ENCODE measurements at places on chromosomes 7 and 10.

DNA sequence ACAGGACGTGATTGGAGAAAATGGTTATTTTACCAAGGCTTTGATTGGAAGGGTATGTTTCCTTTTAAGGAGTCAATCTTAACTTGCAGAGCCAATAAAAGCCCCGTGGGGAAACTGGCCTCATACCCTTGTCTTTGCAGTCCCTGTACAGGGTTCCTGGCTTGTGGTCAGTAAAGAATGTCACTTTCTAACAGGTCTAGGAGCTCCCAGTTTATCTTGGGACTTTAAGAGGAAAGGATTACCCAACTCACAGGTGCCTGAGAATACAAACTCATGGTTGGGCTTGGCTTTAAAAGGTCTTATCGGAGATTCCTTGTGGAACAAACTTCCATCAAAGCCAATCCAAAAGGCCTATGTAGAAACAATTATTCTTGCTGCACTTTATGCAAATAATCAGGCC is 221.8 kb downstream of the PHF14 start:
- no peak for DNase-seq

DNA sequence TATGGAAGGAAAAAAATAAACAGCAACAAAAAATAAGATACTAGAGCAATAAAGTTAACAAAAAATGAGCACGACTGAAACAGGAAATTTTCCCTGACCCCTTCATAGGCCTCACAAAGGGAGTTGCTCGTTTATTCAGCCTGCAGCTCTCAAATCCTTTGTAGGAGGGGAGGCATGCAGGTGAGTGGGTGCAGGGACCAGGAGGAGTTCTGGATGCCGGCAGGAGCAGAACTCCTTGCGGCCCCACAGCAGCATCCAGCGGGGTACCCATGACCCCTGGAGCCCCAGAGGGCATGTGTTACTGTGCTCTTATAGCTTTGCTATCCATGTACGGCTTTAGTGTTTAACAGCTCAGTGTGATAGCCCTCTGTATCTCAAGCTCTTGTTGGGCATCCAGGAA is 5.8 kb downstream of the TAS2R39 start:
- no peak for DNase-seq

GRCh38 chr7:1368682-1369571 is 90.3 kb downstream of the MICALL2 start:
- DNase-seq: no peak

GRCh38 chr7:121504482-121504881 is 108.4 kb upstream of the FAM3C start:
- no peak for DNase-seq

DNA sequence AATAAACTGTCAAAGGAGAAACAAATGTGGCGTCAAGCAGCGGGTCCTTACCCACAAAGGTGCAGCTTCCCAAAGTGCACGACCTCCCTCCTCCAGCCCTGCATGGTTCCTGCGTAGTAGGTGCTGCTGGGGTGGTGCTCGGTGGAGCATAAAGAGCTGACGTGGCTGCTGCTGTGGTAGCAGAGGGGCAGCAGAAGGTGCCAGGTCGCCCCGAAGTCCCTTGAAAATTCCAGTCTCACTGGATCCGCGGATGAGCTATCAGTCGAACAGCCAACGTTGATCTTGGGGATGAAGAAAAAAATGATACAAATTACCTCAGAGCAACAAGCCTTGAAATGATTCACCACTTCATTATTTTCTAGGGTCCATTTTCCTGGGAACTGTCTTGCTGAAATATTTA is 105.0 kb upstream of the SLC26A5 start:
- DNase-seq: no peak

GRCh38 chr7:90424720-90425119 is 21.5 kb downstream of the CLDN12 start:
- no peak for DNase-seq

- no peak for DNase-seq
Observed at GRCh38 chr10:32959006-32959920, 1.2 kb upstream of the ITGB1 start.

GRCh38 chr10:9198611-9199010 is 1144.1 kb downstream of the GATA3 start:
- DNase-seq: no peak

- DNase-seq: no peak
Observed at GRCh38 chr7:98930921-98931320, 52.6 kb downstream of the TRRAP start.

DNA sequence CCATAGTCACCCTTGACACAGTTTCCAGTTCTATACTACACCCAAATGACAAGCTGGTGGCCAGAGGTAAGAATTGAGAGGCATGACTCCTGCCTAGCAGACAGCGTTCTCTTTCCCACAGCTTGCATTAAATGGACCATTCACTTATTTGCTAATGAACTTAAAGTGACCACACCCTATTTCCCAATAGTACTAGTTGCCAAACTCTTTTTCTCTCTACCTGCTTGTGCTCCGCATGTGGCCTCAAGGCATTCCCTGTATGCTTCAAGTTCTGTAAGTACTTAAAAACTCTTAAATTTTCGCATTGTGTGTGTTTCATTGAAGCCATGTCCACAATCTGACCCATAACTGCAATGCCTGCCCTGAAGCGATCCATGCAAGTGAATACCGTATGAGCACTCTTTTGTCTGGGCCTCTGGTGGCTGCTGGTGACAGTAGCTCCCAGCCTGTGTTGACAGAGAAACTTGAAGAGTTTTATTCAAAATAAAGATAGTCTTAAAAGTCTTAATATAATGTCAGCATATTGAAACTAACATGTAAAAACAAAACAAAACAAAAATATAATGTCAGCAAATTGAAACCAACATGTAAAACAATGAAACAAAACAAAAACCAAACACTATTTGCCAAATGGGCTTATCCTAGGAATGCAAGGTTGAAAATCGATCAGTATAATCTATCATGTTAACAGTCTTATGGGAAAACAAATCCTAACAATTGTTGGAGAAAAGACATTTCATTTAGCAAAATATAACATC is 73.6 kb downstream of the CCSER2 start:
- no peak for DNase-seq

DNA sequence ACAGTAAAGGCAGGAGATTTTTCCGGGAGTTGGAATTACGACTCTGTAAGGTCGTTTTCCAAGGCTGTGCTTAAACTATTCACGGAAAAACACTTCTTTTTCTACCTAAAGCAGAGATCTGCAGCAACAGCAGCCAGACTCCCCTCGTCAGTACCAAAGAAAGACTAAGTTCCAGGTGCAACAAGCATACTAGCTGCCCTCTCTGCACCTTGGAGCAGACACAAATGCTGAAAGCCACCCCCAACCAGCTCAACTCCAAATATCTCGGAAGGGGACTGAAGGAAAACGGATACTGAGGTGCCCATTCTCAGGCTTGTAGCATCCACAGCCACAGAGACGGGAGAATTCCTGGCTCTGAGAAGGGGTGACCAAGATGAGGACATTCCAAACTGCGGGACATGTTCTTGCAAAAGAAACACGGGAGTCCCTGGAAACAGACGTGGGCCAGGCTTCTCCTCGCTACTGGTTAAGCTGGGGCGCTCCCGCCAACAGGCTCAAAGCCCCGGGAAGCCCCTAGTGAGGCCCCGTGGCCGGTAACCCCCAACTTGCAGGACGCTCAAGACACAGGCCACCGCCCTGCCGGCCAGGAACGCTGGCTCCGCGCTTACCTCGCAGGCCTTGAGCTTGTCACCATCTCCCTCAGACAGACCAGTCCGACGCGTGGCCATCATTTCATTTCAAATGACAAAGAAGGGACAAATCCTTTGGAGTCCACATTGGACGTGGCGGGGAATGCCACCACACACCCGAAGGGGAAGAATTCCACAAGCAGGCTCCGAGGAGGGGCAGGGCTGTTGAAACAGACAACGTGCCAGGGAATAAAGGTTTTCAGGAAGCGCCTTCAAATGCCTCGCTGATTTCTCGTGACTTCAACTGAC is 2.2 kb downstream of the ARHGAP21 start:
- DNase-seq: peak; percentile 14

DNA sequence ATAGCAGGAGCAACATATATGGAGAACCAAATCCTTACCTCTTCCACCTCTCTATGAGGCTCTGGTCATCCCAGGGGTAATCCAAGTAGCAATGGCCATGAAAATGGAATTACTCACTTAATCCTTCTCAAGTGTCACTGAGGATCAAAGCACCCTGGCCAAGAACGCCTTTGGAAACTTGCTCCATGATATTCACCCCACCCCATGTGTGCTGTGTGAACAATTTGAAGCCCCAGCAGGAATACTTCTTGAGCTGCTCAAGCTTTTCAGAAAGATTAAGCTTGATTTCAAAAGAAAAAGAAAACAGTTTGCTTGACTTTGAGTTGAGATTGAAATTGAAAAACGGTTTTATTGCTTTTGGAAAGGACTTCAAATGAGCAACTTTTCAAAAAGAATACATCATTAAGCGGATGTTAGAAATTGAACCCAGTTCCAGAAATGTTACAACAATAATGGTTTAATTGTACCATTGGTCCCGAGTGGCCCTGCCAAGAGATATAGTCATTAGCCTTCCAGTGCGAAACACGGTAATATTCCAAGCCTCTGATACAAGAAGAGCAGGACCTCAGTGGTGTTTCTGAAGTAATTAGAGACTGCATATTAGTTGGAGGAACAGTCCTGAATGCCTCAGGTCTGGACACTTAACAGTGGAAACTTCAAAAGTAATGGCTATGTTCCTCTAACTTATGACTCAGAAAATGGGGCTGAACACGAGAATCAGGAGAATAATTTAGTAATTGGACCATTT is 208.1 kb downstream of the NEBL start:
- DNase-seq: no peak

DNA sequence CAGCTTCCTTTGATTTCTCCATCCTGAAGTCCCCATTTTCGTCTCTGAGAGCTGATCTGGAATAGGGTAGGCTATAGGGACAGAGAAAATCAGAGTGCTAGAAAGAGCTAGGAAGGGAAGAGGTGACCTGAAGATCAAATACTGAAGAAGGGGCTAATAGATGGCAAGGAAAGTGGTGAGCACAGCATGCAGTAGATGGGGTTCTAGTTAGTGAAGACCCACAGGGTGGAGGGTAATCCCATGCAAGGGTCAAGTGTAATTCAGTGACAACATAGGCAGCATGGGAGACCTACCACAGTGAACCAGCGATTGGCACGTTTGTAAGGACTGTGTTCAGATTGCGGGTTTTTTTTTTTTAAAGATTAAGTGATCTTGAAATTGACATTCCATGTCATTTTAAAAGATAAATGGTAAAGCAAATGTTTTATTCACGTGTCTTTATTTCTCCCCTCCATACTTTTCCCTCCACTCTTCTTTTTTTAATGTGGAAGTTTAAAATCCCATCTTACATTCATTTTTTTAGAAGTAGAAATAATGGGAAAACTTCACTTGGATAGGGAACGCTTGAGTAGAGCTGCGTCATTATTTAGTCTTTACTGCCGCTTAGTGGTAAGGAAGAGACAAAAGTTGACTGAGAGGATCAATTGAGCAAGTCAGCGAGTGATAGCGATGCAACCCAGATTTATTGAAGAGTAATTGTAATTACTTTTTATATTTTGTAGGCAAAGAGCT is 21.0 kb upstream of the ABI1 start:
- DNase-seq: no peak

GRCh38 chr7:64802699-64803098 is 8.5 kb downstream of the ZNF138 start:
- DNase-seq: no peak

- DNase-seq: no peak
Observed at GRCh38 chr10:132307823-132308586, at the start of gene STK32C. Gene STK32C, minus strand, starts transcription at chr10:132307950. Its CDS starts 117 bp downstream, at chr10:132307833.

DNA sequence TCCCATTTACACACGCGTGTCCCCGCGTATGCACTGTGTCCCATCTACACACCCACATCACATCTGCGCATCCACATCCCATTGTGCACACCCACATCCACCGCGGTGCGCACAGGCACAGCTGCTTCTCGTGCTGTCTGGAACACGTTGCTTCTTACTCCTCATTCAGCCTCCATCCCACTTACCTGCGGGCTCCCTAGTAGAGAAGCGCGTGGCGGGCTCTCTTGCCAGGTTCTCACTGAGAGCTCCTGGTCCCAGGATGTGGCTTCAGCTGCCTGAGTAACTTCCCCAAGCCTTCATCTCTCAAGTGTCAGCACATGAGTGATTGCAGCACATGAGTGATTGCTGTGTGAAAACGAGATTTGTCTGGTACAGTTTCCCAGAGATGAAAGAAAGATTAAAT is 117.8 kb downstream of the TRRAP start:
- DNase-seq: no peak

GRCh38 chr10:103618575-103619423 is 125.3 kb downstream of the NEURL1 start:
- no peak for DNase-seq

DNA sequence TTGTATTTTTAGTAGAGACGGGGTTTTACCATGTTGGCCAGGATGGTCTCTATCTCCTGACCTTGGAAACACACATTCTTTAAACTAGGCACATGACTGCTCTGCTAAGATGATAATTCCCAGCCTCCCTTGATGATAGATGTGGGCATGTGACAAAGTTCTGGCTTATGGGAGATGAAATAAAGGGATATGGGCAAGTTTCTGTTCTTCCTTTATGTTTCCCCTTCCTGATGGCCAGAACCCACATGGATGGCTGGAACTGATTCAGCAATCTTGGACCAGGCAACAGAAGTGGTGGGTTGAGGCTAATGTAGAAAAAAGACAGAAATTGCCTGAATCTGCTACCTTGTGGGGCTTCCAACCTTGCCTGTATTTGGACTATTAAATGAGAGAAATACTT is 60.7 kb upstream of the NRP1 start:
- no peak for DNase-seq

Measured in DND-41 (cell line).